ENCODE measurements at places on chromosomes 6 and 20.

GRCh38 chr6:150327117-150327774, 41.6 kb upstream of the IYD start:
- DNase-seq = no peak

GRCh38 chr6:55447891-55448290, 120.6 kb downstream of the GFRAL start:
- DNase-seq = no peak

- no peak for DNase-seq
Measured at GRCh38 chr6:105235155-105235554, 55.3 kb upstream of the POPDC3 start.

DNA sequence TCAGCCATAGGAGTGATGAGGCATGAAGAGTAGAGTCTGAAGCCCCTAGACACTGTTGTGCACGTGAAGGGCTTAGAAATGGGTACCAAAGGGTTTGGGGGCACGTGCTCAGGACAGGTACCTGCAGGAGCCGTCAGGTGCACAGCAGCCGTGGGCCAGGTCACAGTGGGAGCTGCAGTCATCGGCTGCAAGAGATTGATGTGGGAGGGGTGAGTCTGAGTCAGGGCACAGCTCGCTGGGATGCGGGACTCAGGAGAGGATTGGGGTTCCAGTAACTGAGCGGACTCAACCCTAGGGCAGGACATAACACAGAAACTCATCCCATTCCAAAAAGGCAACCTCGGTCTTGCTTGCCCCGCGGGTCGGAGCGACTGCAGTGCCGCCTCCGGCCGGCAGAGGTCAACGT, 1.1 kb downstream of the DLK2 start:
- peak; percentile 84 for DNase-seq

- DNase-seq = no peak
Measured at GRCh38 chr20:23362392-23363256, 642 bp downstream of the GZF1 start.

DNA sequence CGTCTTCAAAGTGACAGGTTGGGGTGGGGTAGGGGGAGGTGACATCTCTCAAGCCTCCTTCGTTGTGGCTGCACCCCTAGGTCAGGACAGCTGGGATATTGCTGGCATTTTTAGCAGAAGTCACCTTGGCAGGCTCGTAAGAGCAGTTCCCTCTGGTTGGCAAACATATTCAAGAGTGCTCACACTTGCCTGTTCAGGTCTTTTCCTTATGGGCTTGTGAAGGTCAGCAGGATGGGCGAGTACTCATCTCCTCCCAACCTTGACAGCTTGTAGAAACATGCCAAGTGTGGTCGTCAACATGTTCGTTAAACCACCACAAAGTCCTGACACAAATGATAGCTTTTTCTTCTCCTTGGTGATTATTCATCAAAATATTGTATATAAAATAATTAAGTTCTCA, 113.6 kb downstream of the HDGFL1 start:
- no peak for DNase-seq

DNA sequence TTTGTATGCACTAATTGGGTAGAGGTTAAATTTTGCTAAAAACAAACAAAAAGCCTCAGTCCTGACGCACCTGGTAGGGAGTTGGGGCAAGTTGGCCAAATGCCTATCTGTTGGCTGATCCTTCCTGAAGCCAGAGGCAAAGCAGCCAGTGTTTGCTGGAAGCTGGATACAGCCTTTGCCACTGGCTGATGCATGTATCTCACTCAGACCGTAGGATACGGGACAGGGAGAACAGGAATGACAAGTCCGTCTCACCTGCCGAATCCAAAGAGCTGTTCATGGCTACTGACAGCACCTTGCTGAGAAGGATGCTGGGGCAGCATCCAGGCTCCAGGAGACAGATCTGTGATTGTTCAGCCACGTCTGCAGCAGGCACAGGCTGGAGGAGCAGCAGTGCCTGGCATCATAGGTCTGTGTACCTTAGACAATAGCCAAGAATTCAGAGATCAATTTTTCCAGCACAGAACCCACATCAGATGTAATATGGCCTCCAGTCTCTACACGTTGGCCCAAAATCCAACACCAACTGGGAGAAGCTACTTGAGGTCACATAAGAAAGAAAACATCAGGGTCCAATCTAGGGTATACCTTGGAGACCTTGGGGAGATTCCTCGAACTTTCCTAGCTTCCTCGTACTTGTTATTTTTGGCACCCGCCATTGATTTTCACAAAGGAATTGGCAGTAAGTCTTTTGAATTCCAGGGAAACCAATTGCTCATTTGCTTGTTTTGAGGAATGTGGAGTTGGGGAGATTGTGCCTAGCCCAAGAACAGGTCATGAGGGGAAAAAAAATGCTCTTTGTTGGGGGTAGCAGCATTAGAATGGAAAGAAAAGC, 108.5 kb upstream of the ARMC2 start:
- peak; percentile 22 for DNase-seq

DNA sequence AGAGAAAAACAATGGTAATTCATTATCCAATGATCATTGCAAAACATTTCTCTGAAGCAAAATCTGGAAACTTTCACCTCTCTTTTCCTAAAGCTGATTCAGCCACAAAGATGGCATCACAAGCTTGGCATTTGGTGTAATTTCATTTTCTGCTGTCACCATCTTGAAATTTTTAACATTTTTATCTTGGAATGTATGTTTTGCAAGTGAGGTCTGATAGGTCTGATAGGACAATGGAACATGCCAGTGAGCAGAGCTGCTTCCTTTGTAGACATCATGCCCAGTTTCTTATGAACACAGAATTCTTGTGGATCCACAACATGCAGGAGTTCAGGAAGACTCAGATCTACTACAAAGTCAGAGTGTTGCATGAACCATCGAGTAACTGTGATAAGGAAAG, 969.6 kb downstream of the EYS start:
- no peak for DNase-seq

GRCh38 chr6:39812853-39813533, 20.8 kb downstream of the DAAM2 start:
- DNase-seq = no peak

- no peak for DNase-seq
Measured at GRCh38 chr6:63864671-63865318, 229.2 kb downstream of the PHF3 start.

DNA sequence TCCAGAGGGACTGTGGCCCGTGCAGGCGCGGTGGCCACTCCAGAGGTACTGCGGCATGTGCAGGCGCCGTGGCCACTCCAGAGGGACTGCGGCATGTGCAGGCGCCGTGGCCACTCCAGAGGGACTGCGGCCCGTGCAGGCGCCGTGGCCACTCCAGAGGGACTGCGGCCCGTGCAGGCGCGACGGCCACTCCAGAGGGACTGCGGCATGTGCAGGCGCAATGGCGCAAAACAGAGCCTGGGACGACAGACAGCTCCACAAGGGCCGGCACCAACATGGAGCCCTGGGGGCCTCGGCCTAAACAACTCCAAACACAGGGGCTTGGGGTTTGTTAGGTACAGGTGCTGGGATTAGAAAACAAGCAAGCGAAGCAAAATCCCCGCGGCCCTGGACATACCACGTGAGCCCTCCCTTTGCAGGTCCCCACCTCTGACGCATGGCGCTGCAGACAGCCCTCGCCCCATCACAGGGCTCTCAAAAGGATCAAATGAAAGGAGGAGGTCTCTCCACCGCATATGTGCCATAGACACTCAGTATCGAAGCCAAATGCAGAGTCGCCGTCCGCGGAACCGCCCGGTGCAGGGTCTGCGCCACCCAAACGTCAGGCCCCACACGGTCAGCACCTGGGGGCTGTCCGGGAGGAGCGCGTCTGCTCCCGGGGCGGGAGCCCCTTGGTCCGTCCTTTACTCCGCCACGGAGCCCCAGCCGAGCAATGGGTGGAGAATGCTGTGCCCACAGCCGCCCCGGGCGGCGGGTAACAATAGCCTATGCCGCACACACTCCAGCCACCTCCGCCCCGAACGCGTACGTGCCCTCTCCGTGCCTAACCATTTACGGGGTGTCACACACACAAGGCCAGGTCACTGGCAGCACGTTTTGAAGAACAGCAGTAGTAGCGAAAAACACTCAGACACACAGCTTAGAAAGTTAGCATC, 85.7 kb downstream of the TAF4 start:
- no peak for DNase-seq

- no peak for DNase-seq
Measured at GRCh38 chr6:43677759-43678158, 9.8 kb downstream of the MRPS18A start.

DNA sequence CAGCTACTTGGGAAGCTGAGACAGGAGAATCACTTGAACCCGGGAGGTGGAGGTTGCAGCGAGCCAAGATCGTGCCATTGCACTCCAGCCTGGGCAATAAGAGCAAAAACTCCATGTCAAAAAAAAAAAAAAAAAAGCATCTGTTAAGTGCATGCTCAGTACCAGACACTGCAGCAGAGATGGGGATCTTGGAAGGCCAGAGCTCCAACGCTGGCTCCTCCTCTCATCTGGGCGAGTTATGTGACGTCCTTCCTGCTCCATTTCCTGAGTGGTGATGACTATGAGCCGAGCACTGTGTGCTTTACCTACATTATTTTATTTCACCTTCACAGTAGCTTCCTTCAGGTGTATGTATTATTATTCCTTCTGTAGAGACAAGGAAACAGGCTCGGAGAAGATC, 38.5 kb upstream of the CDH22 start:
- no peak for DNase-seq

DNA sequence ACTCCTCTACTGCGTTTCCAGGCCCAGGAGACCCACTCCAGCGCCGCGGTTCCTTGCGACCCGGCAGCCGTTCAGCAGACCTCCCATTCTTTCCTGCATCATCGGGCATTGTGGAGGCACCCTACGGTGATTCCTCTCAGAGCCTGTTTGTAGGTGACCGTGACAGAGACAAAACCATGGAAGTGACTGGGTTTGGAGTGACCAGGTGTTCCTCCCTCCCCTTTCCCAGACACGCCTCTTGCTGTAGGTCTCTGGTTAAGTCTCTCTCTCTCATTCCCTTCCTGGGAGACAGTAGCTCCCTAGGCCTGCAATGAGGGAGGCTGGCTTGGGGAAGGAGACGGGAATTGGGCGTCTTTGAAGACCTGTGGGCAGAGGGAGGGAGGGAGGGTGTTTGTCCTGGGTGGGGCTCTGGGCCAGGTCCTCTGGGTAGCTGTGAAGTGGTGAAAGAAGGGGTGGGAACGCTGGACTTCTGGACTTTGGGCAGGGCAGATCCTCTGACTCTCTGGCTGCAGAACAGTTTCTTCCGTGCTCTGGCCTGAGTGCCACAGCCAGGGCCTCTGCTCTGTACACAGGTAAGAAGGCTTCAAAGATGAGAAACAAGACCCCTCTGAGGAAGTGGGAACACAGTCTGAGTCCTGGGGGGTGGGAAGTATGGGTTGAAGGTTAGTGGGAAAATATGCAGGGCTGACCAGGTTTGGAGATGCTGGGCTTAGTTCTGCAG, 763 bp downstream of the KLC4 start:
- DNase-seq = no peak

- DNase-seq = no peak
Measured at GRCh38 chr6:49636713-49637349, at the start of gene RHAG. TSS of gene RHAG (minus strand) at chr6:49636839. CDS start at chr6:49636812, 27 bp downstream.

- DNase-seq = no peak
Measured at GRCh38 chr20:432677-433299, 24.7 kb downstream of the RBCK1 start.

GRCh38 chr6:138560130-138560860, 61.0 kb upstream of the NHSL1 start:
- DNase-seq = no peak

DNA sequence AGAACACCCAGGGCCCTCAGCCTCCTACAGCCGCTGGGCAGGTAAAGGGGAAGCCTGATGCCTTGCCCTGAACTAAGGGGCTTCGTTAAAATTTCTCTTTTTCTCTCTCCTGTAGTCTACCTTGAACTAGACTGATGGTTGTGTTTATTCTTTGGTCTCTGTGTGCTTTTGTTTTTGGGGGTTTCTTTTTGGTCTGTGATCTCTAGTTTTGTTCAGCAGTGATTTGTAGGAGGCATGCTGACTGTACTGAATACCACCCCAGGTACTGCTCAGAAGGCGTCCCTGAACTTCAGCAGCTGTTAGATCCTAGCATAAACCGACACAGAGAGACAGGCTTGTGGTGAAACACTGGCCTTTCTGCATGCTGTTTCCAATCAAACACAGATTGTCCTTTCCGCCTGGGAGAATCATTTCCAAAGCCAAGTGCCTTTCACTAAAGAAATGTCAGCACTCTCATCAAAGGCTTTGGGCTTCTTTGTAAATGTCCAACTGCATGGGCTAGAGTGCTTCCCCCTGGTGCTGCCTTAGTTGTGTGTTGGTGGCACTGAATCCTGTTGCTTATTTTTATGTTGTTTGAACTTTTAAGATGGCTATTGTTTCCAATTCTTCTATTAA, 364.7 kb upstream of the SASH1 start:
- no peak for DNase-seq

DNA sequence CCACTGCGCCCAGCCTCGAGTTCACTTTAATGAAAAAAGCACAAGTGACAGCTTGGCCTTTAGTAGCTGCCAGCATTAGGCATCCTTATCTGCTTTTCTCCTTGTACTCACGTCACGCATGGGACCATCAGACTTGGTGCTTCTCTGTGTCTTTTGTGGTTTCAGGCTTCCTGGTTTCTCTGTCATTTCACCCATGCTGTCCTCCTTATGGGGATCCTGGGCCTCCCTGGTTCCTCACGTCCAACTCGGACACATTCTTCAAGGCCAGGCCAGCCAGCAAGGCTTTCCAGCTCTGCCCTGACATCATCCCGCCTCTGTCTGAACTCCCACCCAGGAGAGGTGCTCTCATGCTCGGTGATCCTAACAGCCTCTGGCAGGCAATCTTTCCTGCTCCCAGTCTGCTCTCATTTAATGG, 83.2 kb downstream of the TIAM2 start:
- no peak for DNase-seq

- no peak for DNase-seq
Measured at GRCh38 chr6:47879015-47879414, 97.2 kb downstream of the OPN5 start.

GRCh38 chr6:155504848-155505607, 49.4 kb upstream of the NOX3 start:
- no peak for DNase-seq

GRCh38 chr6:87925373-87926060, 122.1 kb upstream of the SPACA1 start:
- DNase-seq = no peak

- DNase-seq = no peak
Measured at GRCh38 chr20:16877053-16877554, 128.9 kb downstream of the OTOR start.

GRCh38 chr6:82840571-82840970, 225.1 kb downstream of the UBE3D start:
- no peak for DNase-seq

GRCh38 chr6:81126150-81126549, 626.3 kb downstream of the TENT5A start:
- DNase-seq = no peak

GRCh38 chr6:46684771-46685170, 2.9 kb upstream of the TDRD6 start:
- no peak for DNase-seq
